ENCODE measurements at places on chromosomes 6 and 20. TPM values are rescaled to one million over a fixed set of nuclear protein-coding genes. Genes with fewer than 3 reads are reported as not detected.

The ADGB gene
- not detected for total RNA-seq

The ADGRF5 gene
- total RNA-seq = 0.07 TPM

The OPN5 gene
- total RNA-seq = not detected

The VGLL2 gene
- not detected for total RNA-seq

The FRK gene
- total RNA-seq = 21.2 TPM

The KIF6 gene
- not detected for total RNA-seq

The C6orf132 gene
- total RNA-seq = 85.8 TPM

- no peak for DNase-seq
Measured at GRCh38 chr20:7199861-7200260, 432.4 kb downstream of the BMP2 start.

GRCh38 chr6:158285656-158286021 lies 26.6 kb upstream of the TULP4 start:
- DNase-seq = no peak

GRCh38 chr20:4012589-4012988 lies 2.8 kb downstream of the RNF24 start:
- DNase-seq = no peak

- no peak for DNase-seq
Measured at GRCh38 chr6:170091639-170092579, 199.0 kb downstream of the DLL1 start.

DNA sequence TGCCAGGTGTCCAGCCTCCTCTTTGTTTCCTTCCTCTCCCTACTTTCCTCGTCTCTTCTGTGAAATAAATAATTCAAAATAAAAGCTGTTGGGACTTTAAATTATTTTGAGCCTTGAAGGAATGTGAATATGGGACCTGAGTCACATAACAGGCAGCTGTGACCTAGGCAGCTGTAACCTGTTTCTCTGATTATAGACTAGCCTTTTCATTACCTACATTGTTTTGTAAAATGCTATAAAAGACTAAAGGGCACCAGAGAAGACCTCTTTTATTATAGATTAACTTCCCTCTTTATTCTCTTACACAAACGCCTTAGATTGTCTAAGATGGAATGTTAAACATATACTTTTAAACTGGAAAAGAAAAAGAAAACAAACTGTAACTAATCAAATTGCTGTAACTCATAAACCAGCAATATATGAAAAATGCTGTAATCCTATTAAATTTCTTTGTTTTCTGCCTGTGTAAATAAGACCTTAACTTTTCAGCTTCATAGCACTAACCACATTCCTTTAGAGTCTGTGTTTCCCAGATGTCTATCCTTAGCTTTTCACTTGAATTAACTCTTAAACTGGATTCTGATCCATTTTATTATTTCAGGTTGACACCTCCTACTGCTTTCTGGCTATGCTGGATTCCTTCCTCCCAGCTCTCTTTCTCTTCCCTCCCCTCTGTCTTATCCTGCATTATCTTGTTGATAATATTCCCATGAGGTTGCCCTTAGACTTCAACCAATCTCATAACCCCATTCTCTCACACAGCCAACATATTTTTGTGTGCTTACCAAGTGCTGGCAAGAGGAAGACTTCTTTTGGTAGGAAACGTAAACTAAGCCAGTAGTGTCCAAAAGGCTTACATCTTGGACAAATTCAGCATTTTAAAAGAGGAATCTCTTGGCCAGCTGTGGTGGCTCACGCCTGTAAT lies 69.2 kb downstream of the TPD52L1 start:
- DNase-seq = no peak

DNA sequence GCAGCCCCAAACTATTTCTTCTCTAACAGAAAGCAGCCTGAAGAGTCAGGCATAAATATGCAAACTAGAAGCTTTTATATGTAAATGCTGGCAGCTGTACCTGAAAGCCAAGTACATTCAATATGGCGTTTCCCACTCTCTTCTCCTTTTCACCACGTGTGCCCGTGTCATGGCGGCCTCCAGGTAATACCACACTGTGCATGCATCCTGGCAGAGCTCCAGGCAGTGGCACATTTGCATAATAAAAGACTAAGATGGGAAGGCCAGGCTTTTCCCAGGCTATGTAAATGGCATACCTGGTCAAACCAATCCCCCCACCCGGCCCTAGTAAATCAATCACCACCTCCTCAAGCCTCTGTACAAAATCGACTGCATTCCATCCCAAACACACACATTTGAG lies 120.6 kb downstream of the MMUT start:
- DNase-seq = no peak

GRCh38 chr6:132081338-132081737 lies 130.2 kb upstream of the CCN2 start:
- DNase-seq = no peak

GRCh38 chr20:5785146-5785545 lies 34.9 kb downstream of the SHLD1 start:
- no peak for DNase-seq

DNA sequence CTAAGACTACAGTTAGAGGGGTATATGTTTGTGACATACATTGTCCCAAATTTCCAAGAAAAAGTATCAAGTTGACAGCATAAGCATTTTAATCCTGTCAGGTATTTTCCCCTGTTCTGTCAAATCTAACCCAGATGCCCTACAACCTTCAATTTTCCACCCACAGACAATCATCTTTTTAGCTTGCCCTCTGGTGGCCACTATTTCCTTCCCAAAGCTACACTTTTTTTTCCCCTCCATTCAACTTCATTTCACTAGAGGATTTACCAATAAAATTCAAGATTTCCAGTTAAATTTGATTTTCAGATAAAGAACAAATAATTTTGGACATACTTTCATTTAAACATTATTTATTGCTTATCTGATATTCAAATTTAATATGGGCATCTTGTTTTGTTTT lies 286.6 kb downstream of the TENT5A start:
- DNase-seq = peak; percentile 26

- no peak for DNase-seq
Measured at GRCh38 chr20:40743141-40743775, 54.2 kb upstream of the MAFB start.

Data from Calu3 (cell line).